ENCODE measurements at places on chromosomes 2 and 18.

DNA sequence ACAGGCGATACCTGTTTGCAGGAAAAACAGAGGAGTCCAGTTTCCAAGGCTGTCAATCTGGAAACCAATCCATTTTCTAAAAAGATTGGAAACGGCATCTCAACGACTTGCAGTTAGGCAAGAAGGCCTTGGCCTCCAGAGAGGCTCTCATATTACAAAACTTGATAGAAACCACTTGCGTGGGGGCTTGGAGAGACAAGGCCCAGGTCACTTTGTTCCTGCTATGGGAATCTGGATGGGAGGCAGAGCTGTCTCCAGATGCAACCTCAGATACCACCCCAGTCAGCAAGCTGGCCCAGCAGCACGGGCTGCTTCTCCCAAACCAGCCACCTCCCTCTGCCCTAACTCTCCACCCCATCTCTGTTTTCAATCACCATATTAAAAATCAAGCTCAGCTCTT lies 298.8 kb downstream of the TNS1 start:
- no peak for DNase-seq

DNA sequence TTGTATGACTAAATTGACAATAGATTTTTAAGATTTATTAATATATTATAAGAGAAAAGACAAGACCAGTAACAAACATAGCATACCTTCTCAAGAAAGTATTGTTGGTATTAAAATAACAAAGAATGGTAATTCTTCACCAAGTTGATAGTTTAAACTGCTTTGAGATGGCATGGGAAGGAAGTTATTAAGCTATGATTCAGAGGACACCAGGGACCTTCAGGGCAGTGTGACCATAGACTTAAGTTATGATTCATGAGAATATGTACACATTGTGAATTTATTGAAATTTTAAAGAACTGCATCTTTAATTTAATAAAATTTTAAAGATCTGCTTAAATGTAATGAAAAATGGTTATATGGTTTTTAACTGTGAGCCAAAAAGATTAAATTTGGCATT lies 205.7 kb downstream of the DSEL start:
- no peak for DNase-seq

DNA sequence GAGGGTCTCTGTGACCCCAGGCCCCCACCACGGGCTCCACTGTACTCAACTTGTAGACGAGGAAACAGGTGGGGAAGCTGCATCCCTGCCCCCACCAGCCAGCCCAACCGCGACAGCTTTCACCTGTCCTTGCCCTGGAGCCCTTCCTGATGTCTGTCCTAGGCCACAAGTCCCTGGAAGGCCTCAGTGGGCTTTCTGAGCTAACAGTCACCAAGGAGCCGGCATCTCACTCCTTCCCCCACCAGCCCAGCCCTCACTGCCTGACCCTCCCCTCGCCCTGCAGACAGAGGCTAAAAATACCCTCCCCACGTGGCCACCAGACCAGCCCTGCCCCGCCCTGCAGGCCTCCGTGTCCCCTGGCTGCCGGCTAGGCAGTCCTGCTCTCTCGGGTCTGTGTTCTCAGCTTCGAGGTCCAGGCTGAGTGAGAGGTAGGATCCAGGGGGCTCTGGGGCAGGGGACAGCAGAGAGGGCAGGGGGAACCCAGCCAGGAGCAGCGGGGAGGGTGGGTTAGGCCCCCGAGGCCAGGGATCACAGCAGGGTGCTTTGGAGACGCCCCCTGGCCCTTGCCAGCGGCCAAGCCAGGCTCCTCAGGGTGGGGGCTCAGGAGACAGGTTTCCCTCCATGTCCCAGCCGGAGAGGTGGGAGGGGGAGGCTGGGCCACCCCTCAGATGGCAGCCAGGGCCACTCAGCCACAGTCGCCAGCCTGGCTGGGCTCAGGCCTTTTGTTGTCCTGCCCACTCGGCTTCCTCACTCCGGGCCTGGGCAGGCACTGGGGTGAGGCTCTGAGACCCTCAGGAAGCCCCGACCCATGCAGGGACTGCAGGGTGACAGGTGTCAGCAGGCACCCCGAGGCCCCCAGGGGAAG lies at the start of gene KLHL30:
KLHL30 (plus strand) TSS at position 338 of the 865 bp plus-strand sequence. CDS start 2,087 bp downstream, outside the sequence.
- no peak for DNase-seq

GRCh38 chr2:96625571-96626552 lies 12.2 kb downstream of the KANSL3 start:
- no peak for DNase-seq

- DNase-seq = no peak
Observed at GRCh38 chr2:239800785-239801386, 224.3 kb downstream of the NDUFA10 start.

GRCh38 chr2:162333968-162334367 lies 10.0 kb upstream of the GCA start:
- DNase-seq = peak; percentile 67

GRCh38 chr2:226475650-226476049 lies 324.0 kb downstream of the IRS1 start:
- no peak for DNase-seq

DNA sequence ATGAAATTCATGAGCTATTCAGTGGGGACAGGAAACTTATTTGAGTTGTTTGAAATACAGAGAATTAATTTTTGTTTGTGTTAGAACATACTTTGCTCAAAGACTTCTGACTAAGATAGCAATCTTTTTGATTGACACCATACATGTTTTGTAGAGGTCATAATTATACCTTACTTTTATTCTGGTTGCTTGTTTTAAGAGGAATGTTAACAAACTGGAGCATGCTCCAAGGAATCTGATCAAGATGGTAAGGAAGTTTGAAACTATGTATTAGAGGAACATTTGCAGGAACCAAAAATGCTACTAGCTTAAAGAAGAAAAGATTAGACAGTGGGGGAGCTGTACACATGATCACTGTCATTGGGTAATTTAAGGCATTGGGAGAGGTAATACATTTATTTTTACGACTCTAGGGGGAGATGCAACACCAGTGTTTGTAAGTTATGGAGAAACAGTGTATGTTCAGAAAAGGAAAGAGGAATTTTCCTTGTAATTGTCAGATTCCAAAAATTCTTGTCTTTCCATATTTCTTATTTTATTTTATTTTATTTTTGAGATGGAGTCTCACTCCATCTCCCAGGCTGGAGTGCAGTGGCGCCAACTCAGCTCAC lies 8.0 kb downstream of the AGFG1 start:
- peak; percentile 51 for DNase-seq

DNA sequence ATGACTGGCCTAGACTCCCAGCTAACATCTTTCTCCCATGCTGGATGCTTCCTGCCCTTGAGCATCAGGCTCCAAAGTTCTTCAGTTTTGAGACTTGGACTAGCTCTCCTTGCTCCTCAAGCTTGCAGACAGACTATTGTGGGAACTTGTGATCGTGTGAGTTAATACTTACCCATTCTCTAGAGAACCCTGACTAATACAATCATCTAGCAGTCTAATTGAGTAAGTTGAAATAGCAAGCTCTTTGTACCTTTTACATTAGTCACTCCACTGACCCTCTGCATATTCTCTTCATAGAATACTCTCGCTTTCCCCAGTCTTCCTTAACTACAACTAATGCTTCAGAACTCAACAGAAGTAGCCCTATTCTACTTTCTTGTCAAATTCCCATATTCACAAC lies 434.6 kb upstream of the NXPH2 start:
- no peak for DNase-seq

DNA sequence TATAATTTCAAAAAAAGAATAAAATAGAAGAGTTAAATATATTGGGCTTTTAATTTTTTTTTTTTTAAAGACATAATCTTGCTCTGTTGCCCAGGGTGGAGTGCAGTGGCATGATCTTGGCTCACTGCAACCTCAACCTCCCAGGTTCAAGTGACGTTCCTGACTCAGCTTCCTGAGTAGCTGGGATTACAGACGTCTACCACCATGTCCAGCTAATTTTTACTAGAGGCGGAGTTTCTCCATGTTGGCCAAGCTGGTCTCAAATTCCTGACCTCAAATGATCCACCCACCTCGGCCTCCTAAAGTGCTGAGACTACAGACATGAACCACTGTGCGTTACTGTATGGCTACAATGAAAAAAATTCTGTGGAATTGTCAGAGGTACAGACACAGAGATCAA lies 98.1 kb upstream of the RGPD4 start:
- DNase-seq = no peak

- no peak for DNase-seq
Observed at GRCh38 chr2:129439406-129440302, 539.8 kb upstream of the RAB6C start.

DNA sequence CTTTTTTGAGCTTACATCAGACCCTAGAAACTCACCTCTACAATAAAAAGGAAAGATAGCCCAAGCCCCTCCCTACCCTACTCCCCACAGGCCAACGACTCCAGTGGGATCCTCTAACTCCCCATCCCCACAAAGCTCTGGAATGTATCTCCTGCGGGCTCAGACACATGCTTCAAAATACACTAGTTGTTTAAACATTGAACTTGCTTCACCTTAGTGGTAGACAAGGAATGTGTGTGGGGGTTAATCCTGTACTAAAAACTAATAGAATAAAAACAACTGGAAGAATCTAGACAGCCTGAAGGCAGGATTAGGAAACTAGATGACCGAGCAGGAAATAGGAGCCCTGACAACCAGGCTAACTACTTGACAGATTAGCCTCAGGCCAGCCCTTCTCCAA lies 211.5 kb downstream of the SUCLG1 start:
- no peak for DNase-seq

GRCh38 chr2:60498127-60498815 lies 55.2 kb downstream of the BCL11A start:
- DNase-seq = no peak

DNA sequence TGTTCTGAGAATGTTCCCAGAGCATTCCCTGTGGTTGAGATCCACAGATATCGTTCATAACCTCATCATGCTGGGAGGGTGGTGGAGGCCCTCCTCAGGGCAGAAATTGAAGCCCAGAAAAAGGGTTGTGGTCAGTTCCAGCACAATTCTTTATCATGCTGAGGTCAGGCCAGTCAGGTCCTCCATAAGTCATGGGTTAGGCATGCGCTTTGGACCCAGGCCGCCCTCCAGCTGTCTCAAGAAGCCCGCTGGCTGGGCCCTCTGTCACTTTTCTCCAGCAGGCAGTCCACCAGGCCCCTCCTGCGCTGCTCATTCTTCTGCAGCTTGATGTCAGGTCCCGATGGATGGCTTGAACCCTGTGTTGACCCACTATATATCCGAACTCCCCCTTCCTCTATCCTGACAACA lies 151.1 kb upstream of the NT5C1B start:
- DNase-seq = no peak
